ENCODE measurements at places on chromosomes 5 and 9.

GRCh38 chr9:116383936-116384335 lies 230.3 kb downstream of the PAPPA start:
- DNase-seq, result no peak

GRCh38 chr5:151040211-151040747 lies 19.9 kb downstream of the GPX3 start:
- no peak for DNase-seq

DNA sequence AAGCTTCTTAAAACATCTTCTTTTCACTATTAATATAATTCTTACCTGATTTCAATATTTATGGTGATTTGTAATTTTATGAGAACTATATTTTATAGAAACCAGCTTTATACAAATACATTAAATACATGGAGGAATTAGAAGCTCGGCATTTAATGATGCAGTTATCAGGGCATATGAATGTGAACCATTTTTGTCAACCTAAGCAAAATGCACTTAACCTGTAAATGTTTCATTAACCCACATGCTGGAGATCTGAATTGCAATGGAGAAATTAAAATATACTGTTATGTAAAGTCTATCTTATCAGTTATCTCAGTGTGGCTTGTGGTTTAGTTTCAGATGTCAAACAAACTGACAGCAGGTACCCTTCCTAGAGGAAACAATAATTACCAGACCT lies 63.2 kb upstream of the CDH12 start:
- no peak for DNase-seq

DNA sequence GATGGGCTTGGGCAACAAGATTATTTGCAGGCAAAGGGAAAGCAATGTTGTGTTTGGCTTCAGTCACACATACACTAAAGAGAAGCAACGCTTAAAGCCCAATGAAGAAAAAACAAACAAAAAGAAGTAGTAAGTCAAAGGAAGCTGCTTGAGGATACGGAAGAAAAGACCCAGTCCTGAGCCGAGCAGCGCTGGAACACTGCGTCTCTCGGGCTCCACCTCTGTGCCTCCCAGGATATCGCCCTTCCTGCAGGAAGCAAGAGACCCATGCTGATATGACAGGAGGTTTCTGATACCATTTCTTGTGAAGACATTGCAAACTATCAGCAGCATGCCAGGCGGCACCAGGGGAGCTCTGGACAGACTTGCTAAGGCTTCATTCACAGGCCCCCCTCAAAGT lies 9.9 kb downstream of the GNAQ start:
- no peak for DNase-seq

DNA sequence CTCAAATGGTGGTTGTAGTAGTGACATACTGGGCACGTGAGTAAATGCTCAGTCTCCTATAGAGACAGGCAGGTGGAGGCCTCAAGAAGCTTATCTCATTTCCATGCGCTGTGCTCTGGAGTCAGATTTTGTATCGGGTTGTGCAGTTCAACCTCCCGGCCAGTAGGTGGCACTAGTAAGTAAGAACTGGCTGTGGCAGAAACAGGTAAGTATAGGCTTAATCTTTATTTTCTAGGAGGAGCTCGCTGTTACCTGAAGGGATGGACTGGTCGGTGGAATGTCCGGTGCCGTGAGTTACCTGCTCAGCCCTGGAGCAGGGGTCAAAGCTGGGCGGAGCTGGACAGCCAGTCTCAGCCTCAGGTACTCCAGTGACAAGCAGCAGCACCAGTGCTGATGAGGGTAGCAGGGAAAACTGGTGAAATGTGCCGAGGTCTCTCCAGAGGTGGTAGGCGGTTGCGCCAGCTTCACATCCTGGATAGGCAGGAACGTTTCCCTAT lies 880.1 kb upstream of the SEMA6A start:
- DNase-seq, result peak; percentile 3

GRCh38 chr9:17422994-17423680 lies 155.7 kb upstream of the SH3GL2 start:
- DNase-seq, result no peak

- DNase-seq, result no peak
These were observed 22.1 kb downstream of the MRRF start for GRCh38 chr9:122286764-122287163.

GRCh38 chr9:2872931-2873323 lies 29.0 kb upstream of the PUM3 start:
- no peak for DNase-seq

DNA sequence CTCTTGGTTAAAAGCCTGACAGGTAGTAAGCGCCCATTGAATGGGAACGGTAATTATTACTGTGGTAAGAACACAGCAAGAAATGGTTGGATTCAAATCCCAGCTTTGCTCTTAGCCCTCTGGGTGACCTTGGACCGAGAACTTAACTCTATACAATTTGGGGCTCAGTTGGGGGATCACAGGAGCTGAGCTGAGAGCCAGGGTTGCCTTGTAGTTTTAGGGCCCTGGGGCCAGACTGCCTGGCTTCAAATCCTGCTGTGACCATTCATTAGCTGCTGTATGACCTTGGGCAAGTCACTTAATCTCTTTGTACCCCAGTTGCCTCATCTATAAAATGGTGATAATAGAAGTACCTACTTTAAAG lies 87.4 kb upstream of the SH3PXD2B start:
- DNase-seq, result no peak

DNA sequence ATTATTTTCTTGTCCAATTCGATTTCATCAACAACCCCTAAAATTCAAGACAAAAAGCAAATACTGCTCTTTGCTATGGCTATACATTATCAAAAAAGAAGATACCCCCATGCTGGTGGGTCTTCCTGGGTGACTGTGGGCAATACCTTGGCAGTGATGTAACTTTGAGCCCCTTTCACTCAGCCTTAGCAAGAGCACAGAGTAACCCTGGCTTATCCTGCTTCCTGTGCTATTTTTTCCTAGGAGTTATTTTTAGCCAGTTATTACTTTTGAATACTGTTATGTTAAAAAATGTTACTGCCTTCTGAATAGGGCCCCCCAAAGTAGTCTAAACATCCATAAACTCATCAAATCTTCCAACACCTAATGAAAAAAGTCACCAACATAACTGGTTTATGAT lies 145.6 kb upstream of the TSLP start:
- no peak for DNase-seq

- no peak for DNase-seq
These were observed 678.1 kb upstream of the ZNF608 start for GRCh38 chr5:125424402-125425141.

GRCh38 chr9:115413766-115414382 lies 295.9 kb upstream of the TNC start:
- no peak for DNase-seq

GRCh38 chr5:124740991-124741583 lies 5.4 kb downstream of the ZNF608 start:
- DNase-seq, result no peak

GRCh38 chr5:89011778-89012711 lies 129.1 kb upstream of the MEF2C start:
- DNase-seq, result no peak

GRCh38 chr5:170333161-170333910 lies 35.8 kb upstream of the LCP2 start:
- DNase-seq, result no peak

- no peak for DNase-seq
These were observed 54.3 kb upstream of the ANKRD33B start for GRCh38 chr5:10509575-10509974.

DNA sequence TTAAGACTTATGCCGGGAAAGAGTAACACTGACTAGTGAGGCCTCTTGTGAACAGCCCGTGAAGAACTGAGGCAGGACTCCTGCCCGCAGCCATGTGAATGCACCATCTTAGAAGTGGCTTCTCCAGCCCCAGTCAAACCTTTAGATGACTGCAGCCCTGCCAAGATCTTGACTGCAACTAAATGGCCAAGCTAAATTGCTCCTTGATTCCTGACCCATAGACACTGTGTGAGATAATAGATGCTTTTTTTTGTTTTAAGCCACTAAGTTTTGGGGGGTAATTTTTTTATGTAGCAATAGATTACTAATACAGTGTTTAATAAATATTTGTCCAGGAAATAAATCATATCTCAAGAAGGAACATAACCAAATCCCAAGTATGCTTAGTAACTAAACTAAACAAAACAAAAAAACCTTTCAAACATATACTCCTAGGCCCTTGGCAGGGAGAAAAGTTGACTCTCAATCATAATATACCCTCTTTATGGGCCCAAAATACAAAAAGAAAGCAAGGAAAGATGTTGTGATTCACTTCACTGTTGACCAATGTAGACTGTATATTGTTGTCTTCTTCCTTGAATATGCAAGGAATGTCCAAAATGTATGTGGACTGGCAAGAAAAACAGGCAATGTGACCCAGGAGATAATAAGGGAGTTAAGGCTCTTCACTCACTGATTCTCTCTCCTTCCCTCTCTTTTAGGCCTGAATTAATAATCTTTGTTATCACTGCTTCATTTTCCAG lies 79.7 kb upstream of the ZNF366 start:
- DNase-seq, result no peak

- peak; percentile 55 for DNase-seq
These were observed 95.8 kb downstream of the TMEM174 start for GRCh38 chr5:73268826-73269225.

DNA sequence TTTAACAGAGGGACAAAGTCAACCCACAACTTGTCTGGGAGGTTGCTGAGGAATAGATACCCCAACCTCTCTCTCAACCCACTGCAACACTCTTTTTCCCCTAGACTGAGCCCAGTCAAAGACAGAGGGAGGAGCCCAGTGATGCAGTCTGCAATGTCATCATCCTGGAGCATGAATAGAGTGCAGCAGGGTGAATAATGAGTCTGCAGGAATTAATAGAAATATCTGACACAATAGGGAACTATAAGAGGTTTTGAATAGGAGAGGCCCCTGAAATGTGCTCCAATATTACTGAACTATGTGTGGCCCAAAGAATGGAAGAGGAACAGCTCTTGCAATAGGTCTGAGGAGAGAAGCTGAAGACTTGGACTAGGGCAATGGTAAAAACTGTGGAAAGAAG lies 59.1 kb downstream of the PDCD1LG2 start:
- DNase-seq, result no peak

All from NCI-H1048 (cell line).